Hematopoietic multipotent progenitor cell treated with erythropoietin and hydrocortisone succinate and interleukin-3 and kit ligand, for 8 days (in vitro differentiated cells): ENCODE measurements at places on chromosomes 3 and 15.

- no peak for DNase-seq
These were observed 4.8 kb downstream of the GASK1A start for GRCh38 chr3:42983927-42984326.

- no peak for DNase-seq
These were observed 80.9 kb downstream of the PEX5L start for GRCh38 chr3:179955809-179956208.

DNA sequence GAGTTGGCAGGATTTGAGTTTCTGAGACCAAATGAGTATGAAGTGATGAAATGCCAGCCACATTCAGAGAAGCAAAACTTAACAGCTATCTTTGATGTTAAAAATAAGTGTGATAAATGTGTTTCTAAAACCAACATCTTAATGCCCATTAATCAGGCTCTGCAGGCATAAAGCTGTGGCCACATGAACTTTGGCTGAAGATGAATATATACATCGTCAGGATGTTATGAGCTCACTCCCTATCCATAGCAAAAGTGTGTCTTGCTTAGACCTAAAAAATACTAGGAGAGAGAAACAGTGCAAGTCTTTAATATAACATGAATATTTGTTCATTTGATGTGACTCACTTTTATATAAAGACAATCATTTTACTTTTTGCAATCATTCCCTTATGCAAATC, 218.0 kb downstream of the CADM2 start:
- DNase-seq, result no peak

DNA sequence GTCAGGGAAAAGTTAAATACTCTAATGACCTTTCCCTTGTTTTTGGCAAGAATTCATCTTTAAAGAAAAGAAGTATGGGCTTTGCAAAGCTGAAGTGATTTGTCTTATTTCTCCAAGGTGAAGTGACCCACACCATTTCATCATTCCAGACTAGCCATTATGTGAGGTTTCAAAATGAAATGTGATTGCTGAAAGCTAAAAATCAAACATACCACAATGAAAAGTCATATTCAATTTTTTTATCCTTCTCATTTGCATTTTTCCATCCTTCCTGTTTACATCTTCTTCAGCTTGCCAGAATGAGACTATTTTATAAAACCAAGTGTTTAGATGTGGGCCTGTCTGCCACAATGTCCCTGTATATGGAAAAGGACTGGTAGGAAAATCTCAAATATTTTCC, 142.3 kb upstream of the STRIT1 start:
- no peak for DNase-seq

DNA sequence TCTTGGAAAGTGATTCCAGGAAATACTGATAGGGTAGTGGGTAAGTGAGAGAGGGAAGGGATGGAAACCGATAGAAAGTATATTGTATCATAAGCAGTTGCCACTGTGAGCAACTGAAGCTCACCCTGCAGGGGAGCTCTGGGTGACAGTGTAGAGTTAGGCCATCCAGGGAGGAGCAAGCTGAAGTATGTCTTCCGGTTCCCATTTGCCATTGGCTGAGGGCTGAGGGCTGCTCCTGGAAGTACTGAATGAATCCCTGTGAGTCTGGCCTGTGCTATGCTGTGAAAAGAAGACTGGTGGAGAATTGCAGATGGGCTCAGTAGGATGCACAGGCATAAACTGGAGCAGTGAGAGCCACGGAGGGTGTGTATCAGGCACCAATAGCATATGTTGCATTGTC, 348.3 kb downstream of the MFSD1 start:
- no peak for DNase-seq

DNA sequence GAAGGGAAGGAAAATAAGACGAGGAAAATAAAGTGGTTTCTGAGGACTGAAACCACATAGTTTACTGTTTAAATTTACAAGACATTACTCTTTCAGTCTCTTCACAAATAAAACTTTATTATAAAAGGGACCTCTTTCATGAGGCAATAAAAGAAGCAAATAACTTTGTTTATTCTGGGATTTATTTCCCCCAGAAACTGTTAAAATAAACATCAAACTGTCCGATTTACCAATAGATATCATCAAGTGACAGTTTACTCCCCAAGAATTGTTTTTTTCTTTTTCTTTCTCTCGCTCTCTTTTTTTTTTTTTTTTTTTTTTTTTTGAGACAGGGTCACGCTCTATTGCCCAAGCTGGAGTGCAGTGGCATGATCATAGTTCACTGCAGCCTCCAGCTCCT, 54.1 kb downstream of the SLC28A2 start:
- DNase-seq, result no peak

DNA sequence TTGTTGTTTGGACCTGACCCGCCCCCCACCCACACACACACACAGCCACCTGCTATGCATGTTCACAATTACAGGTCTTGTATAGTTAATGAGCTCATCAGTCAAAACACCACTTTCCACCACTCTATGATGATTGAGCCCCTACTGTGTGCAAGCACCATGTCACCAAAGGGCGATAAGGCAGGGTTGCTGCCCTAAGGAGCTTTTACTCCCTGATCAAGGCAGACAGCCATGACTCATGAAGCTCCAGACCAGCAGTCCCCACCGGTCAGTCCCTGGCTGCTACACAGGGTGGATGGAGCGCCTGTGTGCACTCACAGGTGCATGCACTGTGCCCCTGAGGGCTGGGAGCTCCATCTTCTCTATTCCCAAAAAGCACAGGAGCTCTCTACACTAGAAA, 270.6 kb downstream of the CLSTN2 start:
- DNase-seq, result no peak

GRCh38 chr3:146914409-146914808, 309.3 kb upstream of the PLSCR5 start:
- no peak for DNase-seq

- no peak for DNase-seq
These were observed 5.1 kb downstream of the BFSP2 start for GRCh38 chr3:133404920-133405319.
